ENCODE measurements at places on chromosomes 4 and X.

- no peak for DNase-seq
Measured at GRCh38 chr4:17163156-17163771, 264.8 kb upstream of the LDB2 start.

- no peak for DNase-seq
Measured at GRCh38 chr4:153348006-153348405, 3.5 kb downstream of the MND1 start.

- no peak for DNase-seq
Measured at GRCh38 chr4:94127707-94128328, 79.8 kb upstream of the SMARCAD1 start.

- DNase-seq, result no peak
Measured at GRCh38 chr4:138223231-138223910, 18.8 kb downstream of the SLC7A11 start.

- DNase-seq, result no peak
Measured at GRCh38 chr4:43903456-43903855, 545.2 kb downstream of the KCTD8 start.

- DNase-seq, result no peak
Measured at GRCh38 chrX:9923357-9923756, 43.8 kb upstream of the CLDN34 start.

DNA sequence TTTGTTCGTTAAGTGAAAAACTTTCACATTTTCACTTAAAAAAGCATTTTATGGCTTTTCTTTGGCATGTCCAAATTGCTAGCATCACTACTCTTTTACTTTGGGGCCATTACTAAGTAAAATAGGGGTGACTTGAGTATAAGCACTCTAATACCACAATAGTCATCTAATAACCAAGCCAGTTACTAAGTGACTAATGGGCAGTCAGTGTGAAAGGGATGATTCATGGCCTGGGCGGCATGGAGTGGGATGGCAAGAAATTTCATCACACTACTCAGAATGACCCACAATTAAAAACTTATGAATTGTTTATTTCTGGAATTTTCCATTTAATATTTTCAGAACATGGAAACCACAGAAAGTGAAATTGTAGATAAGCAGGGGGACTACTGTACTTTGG lies 60.9 kb downstream of the BMP15 start:
- no peak for DNase-seq

DNA sequence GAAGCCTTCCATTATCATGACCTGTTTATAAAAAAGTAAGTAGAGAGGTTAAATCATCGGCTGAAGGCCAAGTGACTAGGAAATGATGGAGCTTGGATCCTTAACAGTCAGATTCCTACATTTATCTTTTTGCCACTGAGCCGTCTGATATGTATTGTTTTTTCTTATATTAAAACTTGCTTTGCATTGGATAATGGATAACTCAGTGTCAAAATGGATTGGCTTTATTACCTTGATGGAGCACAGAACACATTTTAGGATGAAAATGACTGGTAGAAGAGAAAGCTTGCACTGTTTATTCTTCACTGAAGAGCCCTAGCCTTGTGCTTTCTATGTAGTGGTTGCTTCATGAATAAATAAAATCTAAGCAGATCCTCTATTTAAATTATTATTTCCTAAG lies 54.2 kb upstream of the TSPAN5 start:
- no peak for DNase-seq

- DNase-seq, result no peak
Measured at GRCh38 chr4:179292468-179292867, 1850.2 kb upstream of the AGA start.

GRCh38 chr4:25450491-25450901 lies 73.4 kb downstream of the ANAPC4 start:
- no peak for DNase-seq

- DNase-seq, result no peak
Measured at GRCh38 chrX:109719264-109719663, 13.8 kb downstream of the ACSL4 start.

DNA sequence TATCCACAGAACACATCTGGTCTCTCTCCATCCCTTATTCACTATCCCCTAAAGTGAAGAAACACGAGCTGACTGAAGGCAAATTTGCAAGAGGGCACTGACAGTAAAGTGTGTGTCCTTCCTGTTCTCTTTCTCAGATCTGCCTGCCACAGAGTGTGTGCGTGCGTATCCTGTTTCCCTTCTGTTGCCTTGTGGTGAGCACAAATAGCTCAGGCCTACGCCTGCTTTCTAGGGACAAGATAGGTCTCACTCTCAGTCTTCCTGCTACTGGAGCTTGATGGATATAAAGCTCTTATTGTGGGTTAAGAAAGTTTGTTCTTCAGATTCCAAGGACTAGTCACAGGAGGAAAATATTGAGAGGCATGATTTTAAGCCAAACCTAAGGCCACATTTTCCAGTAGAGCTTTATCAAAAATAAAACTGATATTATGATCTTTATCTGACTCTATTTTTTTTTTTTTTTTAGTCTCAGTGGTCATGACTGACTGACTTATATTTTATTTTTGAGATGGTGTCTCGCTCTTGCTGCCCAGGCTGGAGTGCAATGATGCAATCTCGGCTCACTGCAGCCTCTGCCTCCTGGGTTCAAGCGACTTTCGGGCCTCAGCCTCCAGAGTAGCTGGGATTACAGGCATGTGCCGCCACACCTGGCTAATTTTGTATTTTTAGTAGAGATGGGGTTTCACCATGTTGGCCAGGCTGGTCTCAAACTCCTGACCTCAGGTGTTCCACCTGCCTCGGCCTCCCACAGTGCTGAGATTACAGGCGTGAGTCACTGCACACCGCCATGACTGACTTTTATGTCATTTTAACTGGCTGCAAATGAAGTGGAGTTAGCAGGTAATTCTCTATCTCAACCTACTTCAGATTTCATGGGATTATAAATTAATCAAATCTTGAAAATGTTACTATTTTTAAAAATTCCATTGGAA lies 140.3 kb upstream of the SH3RF1 start:
- peak; percentile 62 for DNase-seq

GRCh38 chr4:116639070-116639577 lies 446.3 kb downstream of the TRAM1L1 start:
- DNase-seq, result no peak

DNA sequence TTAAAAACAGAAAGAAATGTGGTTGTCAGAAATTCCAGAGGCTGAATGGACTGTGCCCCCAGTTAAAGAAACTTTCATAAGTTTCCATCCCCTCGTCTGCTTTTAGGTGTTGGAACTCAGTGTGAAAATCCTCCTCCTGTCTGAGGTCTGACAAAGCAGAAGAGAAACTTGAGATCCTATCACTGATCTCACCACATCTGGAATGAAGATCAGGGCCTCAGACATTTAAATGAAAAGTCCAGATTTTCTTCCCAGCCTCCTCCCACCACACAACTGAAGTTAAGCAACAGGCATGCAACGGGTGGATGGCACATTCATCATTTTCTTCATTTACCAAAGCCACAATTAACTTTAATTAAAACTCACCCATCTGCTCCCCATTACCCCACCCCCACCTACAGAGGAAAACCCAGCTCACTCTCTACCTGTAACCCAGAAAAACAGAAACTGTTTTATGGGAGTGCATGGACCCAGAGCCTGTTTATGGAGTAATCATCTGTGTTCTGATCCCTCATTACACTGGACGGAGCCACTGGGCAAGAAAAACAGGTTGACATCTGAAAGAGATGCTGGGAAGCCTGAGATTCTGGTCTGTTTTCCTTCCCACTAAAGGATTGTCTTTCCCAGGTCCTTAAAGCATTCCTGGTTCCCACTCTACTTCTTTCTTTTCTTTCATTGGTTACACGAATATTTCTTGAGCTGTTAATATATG lies 58.1 kb upstream of the HOPX start:
- no peak for DNase-seq

DNA sequence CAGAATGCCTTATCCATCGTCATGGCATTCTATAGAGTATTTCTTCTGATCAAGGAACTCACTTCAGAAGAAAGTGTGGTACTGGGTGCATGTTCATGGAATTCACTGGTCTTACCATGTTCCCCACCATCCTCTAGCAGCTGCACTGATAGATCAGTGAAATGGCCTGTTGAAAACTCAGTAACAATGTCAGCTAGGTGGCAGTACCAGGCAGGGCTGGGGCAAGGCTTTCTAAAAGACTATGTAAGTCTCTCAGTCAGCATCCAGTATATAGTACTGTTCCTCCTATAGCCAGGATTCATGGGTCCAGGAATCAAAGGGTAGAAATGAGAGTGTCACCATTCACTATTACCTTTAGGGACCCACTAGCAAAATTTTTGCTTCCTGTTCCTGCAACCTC lies 15.8 kb upstream of the LDB2 start:
- no peak for DNase-seq

- DNase-seq, result peak; percentile 14
Measured at GRCh38 chr4:127997534-127998388, 32.6 kb downstream of the ABHD18 start.

DNA sequence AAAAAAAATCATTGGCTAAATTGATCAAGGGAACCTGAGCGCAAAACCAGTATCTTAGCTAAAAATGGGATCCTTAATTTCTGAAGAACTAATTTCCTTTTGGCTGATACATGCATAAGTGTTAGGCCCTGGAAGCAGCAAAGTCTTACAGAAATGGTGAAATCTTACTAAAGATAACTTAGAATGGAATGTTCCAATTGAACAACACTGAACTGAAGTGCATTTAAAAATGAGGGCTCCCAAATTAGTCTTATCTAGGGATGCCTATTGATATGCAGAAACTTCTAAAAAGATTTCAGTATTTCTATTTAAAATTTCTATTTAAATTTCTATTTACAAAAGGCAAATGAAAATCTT lies 120.7 kb upstream of the BANK1 start:
- no peak for DNase-seq

- DNase-seq, result no peak
Measured at GRCh38 chr4:137676357-137676998, 144.2 kb upstream of the PCDH18 start.

GRCh38 chrX:113512700-113513395 lies 672.2 kb upstream of the AMOT start:
- DNase-seq, result no peak

DNA sequence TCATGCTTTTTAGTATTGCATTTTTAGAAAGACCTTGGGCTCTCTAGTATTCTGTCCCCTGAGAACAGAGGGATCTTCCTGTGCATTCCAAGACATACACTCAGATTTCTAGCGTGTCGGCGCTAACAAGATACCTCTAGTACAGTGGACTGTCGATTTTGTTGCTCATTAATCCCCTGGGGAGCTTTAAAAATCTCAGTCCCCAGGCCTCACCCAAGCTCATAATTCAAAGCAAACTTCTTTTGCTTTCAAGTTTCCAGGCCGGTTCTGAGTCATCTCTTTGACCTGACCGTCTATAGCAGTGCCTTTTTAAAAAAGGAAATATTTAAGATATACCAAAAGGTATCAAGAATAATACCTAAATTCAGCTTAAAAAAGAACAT lies 137.0 kb downstream of the AMMECR1 start:
- peak; percentile 48 for DNase-seq

- DNase-seq, result no peak
Measured at GRCh38 chr4:137523329-137523728, 9.0 kb downstream of the PCDH18 start.

- DNase-seq, result no peak
Measured at GRCh38 chr4:102318105-102318504, 27.2 kb downstream of the SLC39A8 start.

- DNase-seq, result no peak
Measured at GRCh38 chr4:8185930-8186329, 13.2 kb upstream of the SH3TC1 start.

GRCh38 chr4:186875476-186875875 lies 151.8 kb upstream of the FAT1 start:
- DNase-seq, result no peak

- DNase-seq, result no peak
Measured at GRCh38 chr4:23412701-23413100, 477.1 kb downstream of the PPARGC1A start.

- no peak for DNase-seq
Measured at GRCh38 chrX:37986893-37987292, 19.5 kb upstream of the SYTL5 start.

- no peak for DNase-seq
Measured at GRCh38 chr4:174037631-174038030, 245.8 kb downstream of the FBXO8 start.

DNA sequence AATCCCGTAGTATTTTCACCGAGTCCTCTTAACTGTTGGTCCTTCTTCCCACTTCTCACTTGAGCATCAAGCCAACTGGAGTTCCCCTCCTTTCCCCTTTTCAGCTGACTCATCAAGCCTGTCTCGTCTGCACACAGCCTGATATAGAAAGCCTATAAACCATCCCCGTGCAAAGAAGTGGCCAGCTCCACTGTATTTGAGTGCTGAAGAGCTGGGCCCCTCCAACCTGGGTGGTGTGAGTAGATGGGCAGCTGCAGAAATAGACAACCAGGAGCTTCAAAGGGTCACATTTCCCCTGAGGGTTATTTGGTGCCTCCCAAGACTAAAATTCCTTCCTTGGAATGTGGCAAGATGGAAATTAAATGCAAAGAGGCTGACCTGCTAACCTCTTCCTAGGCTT lies 199.7 kb downstream of the HS6ST2 start:
- DNase-seq, result no peak

DNA sequence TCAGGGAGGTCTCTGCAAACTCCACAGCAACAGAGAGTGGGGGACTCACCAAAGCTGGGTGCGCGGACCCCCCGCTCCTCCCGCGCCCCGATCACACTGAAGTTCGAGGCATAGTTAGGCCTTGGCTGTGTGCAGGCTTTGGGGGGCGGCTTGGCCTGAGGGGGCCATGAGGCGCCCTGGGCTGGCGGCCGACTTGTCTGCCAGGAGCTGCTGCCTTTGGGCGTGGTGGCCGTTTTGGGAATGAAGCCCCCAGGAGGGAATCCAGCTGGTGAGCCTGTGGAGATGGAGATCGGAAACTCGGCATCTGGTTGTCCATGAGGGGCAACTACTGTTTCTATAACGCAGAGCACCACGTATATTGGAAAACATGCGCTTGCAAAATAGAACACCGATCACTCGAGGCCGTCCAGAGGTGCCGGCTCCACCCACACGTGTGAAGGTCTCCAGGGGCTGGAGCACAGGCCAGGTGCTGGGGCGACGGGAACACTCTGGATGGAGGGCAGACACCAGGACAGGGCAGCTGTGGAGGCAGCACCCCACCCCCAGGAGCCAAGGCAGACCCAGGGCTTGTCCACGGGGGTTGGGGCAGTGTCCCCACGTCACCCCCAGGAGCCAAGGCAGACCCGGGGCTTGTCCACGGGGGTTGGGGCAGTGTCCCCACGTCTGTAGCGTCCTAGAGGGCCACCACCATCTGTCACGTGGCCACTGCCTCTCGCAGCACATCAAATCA lies 25.9 kb upstream of the CPLX1 start:
- DNase-seq, result no peak

DNA sequence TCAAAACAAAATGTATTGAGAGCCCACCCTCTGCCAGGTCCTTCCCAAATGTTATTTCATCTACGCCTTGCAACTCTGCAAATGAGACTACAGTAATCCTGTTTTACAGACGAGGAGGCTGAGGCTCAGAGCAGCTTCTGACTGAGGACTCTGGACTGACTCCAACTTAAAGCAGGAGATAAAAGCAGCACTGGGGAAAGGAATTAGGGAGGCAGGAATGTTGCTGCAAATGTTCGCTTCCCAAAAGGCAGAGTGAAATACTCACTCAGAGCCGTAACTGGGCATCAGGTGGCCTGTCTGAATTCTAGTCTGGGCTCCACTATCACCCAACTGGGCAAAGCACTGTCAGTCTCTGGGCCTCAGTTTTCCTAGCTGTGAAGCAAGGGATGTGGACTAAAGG lies 94.7 kb upstream of the SRD5A3 start:
- no peak for DNase-seq

- DNase-seq, result no peak
Measured at GRCh38 chr4:122604146-122604545, 16.7 kb downstream of the IL21 start.

- DNase-seq, result no peak
Measured at GRCh38 chr4:62513306-62513705, 1313.2 kb downstream of the ADGRL3 start.
